ENCODE measurements at places on chromosomes 5 and 9.

GRCh38 chr9:114392749-114393112, 4.9 kb upstream of the AKNA start:
- no peak for DNase-seq

- DNase-seq, result no peak
These were observed 47.4 kb upstream of the NKD2 start for GRCh38 chr5:961002-961710.

DNA sequence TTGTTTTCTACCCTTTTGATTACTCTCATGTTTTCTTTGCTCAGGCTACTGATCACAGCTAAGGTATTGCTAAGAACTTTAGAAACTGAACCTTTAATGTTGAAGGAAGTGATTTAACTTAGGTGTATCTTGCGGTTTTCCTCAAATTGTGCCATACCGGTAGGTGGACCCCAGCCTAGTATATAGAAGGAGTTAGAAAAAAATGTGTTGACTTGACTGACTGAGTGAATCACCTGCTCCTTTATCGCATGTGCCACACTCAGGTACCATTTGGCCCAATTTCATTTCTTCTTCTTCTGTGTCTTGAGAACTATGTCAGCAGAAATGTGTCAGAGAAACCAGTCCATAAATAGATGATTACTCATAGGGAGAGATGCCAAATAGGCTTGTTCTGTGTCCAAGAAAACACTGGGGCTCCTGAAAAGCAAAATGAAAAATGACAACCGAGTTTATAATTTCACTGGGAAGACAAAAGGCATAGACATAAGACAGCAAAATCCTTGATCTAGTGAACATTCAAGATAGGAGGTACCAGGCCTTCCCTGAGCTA, 19.4 kb downstream of the PLPPR1 start:
- no peak for DNase-seq

DNA sequence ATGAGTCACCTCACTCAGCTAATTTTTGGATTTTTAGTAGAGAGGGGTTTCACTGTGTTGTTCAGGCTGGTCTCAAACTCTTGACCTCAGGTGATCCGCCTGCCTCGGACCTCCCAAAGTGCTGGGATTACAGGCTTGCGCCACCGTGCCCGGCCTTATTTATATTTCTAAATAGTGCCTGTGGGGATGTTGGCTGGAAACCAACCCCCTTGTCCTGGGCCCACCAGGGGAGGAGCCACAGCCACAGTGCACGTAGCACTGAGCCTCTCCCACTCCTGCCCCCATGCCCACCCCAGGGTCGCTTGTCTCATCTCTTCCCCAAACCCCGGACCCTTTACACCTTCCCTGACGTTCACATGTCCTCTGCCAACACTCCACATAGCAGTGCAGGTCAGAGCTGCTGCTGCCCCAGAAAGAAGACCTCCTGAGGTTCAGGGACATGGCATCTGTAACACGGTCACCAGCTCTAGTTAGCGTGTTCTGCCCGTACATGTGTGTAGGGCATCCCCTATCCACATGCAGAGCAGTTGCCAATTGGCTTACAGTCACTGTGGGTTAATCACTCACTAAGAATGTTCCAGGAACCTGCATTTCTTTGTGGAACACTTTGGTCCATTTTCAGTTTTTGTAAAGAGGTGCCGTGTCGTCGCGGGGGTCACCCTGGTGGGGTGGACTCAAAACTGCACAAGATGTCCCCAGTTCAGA, 10.2 kb upstream of the MRPS2 start:
- no peak for DNase-seq

DNA sequence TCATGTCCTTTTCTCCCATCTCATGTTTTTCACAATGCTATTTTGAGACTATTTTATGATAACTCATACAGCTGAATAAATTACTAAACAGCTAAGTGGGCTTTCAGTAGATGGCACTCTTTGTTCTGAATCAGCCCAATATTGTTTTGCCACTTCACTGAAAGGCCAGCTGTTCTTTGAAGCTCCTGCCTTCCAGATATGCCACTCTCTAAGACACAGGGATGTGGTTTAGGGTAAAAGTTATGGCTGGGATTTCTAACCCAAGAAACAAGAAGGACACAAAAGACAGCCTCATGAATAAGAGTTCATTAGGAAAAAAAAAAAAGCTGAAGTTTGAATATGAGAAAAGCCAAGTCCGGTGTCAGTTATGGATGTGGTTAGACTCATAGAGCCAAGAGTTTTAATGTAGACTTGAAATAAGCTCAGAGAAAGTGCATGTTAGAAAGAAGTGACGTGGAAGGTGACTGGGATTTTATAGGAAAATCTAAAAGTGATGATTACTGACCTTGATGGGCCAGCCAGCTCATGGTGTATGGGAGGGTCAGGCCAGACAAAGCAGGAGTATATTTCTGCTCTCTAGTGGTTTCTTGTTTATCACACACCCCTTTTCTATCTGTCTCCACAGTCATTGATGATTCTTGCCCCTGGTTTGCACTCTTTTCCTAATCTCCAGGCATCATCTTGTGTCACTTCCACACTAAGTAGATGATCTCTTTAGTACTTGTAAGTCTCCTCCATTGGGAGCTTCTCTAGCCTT, 488.5 kb downstream of the NR2F1-AS1 start:
- DNase-seq, result no peak
